ENCODE measurements at places on chromosomes 13 and 19.

DNA sequence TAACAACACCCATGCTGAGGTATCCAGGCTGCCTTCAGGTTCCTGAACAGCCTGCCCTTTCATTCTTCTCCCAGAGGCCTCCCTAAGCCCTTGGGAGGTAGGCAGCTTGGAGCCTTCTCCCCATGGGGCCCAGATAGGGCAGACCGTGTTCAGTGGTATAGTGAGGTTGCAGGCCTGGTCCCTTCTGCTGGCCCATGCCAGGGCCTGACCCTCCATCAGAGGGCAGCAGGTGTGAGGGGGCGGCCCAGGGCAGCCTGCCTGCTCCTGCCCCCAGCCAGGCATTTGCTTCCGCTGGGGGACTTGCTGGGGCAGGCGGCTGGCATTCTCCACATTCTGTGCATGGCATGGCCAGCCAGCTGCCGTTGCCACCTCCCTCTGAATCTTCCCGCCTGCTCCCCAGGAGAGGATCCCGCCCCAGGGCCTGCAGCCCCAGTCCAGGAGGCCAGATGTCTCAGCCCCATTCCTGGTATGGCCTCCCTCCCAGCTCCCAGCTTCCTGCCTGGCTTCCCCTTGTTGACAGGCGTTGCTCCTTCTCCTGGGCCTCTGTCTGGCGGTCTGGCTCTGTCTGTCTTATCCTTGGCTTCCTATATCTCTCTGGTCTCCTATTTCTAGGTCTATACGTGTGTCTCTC is 8.9 kb downstream of the CIC start:
- DNase-seq, result no peak

- no peak for DNase-seq
These were observed 15.8 kb downstream of the GATAD2A start for GRCh38 chr19:19421299-19421696.

DNA sequence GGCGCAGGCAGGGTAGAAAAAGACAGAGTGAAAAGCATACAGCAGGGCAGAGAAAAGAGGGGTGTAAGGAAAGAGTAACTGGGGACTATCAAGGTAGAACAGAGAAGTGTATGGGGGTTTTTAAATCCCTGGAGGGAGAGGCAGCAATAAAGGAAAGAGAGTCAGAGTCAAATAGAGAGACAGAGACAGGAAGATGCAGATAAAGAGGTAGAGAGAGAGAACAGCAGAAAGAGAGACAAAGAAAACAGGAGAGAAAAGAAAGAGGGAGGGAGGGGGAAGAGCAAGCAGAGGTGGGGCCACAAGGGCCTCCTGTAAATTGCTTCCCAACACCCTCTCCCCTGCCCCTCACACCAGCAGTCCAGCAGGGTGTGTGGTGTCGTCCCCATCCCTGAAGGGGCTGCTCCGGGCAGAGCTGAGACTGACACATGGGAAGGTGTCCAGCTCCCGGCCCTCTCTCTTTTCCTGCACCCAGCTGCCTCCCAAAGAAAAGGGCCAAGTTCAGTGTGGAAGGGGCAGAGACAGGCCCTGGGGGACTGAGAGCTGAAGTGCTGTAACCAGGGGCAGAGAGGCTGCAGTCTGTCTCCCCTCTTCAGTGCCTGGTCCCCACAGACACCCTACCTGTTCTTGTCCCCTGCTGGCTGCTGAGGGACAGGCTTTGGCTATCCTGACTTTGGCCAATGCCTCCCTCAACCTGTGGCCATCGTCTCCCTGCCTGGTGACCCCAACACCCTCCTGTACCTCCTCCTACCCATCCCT is 17.4 kb upstream of the POU2F2 start:
- DNase-seq, result no peak

DNA sequence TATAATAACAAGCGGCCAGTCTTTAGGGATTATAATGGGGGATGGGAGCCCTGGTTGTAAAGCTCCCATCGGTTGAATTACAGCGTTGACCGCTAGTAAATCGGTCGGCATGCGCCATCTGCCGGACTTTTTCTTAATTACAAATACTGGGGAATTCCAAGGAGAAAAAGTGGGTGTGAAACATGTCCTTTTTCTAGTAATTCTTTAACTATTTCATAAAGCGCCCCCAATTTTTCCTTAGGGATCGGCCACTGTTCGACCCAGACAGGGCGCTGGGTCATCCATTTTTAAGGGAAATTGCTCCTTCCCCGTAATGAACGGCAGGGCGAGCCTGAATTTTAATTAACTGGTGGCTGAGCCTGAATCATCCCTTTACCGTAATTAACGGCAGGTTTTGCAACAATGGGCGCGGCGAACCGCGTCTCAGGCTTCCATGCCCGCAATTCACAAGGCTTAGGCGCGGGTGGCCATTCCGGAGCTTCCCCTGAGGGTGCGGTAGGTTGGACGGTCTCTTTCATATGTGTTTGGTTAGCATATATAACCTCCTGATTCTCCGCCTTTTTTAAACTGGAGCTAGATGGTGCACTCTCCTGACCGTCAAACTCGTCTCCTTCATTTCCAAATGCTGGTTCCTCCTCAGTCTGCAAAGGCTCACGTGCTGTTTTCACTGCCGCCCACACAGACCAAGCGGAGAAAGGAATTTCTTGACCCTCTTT is 30.2 kb upstream of the EVI5L start:
- DNase-seq, result peak; percentile 48

- DNase-seq, result no peak
These were observed 127.8 kb upstream of the UBL3 start for GRCh38 chr13:29978211-29978610.

GRCh38 chr19:39927524-39928356 is 6.7 kb downstream of the FCGBP start:
- DNase-seq, result no peak

GRCh38 chr19:7682175-7682855 is 1.7 kb downstream of the TRAPPC5 start:
- no peak for DNase-seq

GRCh38 chr19:3684817-3685410 is 15.4 kb downstream of the PIP5K1C start:
- DNase-seq, result no peak

GRCh38 chr13:102309110-102309509 is 92.7 kb downstream of the FGF14 start:
- DNase-seq, result no peak

Measured in stimulated activated CD8-positive, alpha-beta memory T cell treated with anti-CD3 and anti-CD28 coated beads, Interleukin-15, amount 100 ng/mL, for 1 hour (primary cell).